Choroid plexus epithelial cell (primary cell): ENCODE measurements at places on chromosomes 7 and 10.

DNA sequence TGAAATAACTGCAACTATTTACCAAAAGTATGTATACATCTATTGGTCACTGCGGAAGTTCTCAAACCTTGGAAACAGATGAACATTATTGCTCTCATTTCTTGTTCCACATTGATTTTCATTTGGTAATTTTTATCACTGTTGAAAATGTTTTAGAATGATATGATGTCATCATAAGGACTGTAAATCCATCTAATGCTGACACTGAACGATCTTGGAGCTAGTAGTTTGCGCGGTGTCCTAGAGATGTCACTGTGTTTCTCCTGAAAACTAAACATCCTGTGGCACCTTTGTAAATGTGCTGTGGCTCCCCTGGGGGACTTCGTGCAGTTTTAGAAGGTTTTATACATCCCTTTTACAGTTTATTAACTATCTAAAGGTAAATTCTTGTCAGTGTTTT is 73.5 kb downstream of the DNAJB9 start:
- DNase-seq = no peak

DNA sequence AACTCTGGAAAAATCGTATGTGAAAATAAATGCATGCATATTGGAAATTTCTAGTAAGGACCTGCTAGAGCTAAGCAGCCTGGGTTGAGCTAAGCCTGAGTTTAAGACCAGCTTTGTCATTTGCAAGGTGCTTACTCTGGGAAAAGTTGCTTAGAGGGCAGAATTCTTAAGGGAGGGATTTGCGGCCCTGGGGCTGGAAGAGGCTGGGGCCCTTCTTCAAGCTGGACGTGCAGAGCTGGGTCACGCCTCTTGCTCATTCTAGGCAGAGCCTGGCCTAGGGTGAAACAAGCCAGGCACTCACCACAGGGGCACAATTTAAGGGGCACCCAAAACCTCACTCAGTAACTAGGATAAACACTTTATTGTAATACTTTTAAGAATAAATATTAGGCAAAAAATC is 137.2 kb downstream of the ARHGAP22 start:
- no peak for DNase-seq

GRCh38 chr7:116588641-116589594 is 64.1 kb downstream of the CAV1 start:
- peak; percentile 83 for DNase-seq

DNA sequence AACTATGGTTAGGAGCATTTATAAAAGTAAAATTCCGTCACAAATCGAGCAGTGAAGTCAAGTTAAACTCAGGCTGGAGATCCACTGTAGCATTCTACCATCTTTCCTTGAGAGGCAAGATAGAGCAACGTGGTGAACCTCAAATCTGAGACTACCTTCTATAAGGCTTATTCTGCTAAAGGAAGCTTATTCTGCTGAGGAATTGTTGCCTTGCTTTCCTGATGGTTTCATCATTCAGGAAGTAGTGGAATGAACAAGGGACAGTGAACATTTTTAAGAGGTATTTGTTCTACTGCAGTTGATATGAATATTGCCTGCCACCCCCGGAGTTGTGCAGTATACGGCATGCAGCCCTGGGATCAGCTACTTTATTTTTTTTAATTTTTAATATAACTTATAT is 170.8 kb downstream of the VPS50 start:
- peak; percentile 3 for DNase-seq

- DNase-seq = peak; percentile 20
Observed at GRCh38 chr10:38143587-38143986, 49.5 kb downstream of the ZNF37A start.

DNA sequence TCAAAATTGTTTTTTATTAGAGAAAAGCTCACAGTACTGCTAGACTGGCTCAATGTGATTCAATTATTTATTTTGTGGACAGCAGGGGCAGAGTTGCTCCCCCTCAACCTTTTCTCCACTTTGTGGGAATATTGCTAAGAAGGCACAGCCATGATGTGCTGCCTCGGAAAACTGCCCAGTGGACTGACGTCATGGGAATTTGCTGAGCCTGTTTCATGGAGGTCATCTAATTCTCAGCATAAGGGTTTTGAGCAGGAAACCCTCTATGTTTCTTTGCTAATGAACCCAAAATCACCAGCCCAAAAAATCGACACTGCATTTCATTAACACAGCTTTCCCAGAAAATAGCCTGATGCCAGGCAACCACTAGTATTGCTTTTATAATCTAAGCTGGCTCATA is 228.8 kb upstream of the FAM3C start:
- DNase-seq = peak; percentile 41
